ENCODE measurements at places on chromosomes 13 and 19. TPM values are rescaled to one million over a fixed set of nuclear protein-coding genes. Genes with fewer than 3 reads are reported as not detected.
A peak's percentile ranks its signal among the peaks of the same experiment; 100 is the strongest.

The CHMP2A gene
- total RNA-seq, result 60.8 TPM

The ZNF541 gene
- 0.18 TPM for total RNA-seq

The ENOX1 gene
- total RNA-seq, result 12.2 TPM

The IZUMO1 gene
- total RNA-seq, result 0.04 TPM

The ZNF723 gene
- total RNA-seq, result not detected

The SIGLECL1 gene
- not detected for total RNA-seq

The FFAR3 gene
- 0.22 TPM for total RNA-seq

DNA sequence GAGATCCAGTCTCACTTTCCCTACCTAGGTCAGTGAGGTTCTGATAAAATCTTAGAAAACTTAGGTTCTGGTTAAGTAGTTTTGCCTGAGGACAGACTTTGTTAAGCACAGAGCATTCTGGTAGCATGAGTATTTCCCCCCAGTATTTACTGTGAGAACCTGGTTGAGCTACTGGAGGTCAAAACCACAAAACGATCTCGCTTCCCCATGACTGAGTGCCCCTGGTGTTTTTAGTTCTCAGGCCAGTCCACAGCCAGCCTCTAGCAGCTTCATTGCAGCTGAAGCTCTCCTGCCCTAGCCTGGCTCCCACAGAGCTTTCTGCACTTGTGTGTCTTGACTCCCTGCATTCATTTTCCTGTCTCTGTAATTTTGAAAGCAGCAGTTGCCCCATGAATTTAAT lies 1138.2 kb downstream of the UQCRFS1 start:
- H3K27ac ChIP-seq, result no peak overlapping the region
- H3K4me1 ChIP-seq, result no peaks in the 10 kb centered on the region
- no peaks in the 10 kb centered on the region for H3K36me3 ChIP-seq

DNA sequence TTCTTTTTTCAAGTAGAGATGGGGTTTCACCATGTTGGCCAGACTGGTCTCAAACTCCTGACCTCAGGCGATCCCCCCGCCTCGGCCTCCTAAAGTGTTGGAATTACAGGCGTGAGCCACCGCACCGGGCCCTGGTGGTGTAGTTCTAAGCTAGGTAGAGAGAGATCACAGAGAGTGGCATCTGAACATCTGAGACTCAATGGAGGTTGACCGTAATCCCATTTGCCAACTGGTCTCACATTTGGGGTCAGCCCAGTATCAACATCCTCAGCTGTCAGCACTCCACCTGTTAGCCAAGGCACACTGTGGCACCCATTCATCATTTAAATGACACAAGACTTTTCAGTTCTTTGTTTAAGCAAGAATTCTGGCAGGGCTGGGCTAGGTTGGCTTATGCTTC lies 8.1 kb downstream of the SELENOW start:
- peak overlapping the region; percentile 77 for H3K27ac ChIP-seq
- H3K4me3 ChIP-seq, result no peak overlapping the region
- peak; percentile 80 for DNase-seq

GRCh38 chr13:51925865-51926527 lies 64.2 kb downstream of the CCDC70 start:
- H3K36me3 ChIP-seq, result peaks cover 8% of the 10 kb centered on the region
- no peaks in the 10 kb centered on the region for H3K27me3 ChIP-seq
- H3K4me3 ChIP-seq, result no peak overlapping the region
- peaks cover 3% of the 10 kb centered on the region for H3K4me1 ChIP-seq
- no peak overlapping the region for H3K27ac ChIP-seq

GRCh38 chr13:95444006-95444730 lies 108.4 kb upstream of the CLDN10 start:
- peak; percentile 14 for DNase-seq
- no peak overlapping the region for H3K4me3 ChIP-seq
- H3K27me3 ChIP-seq, result peaks cover 2% of the 10 kb centered on the region
- no peaks in the 10 kb centered on the region for H3K36me3 ChIP-seq

- no peak overlapping the region for H3K4me3 ChIP-seq
- H3K27ac ChIP-seq, result peak overlapping the region; percentile 86
- no peaks in the 10 kb centered on the region for H3K36me3 ChIP-seq
- peak; percentile 89 for DNase-seq
- peaks cover 45% of the 10 kb centered on the region for H3K4me1 ChIP-seq
- no peaks in the 10 kb centered on the region for H3K27me3 ChIP-seq
Measured at GRCh38 chr19:35436477-35437405, 11.3 kb upstream of the FFAR2 start.

DNA sequence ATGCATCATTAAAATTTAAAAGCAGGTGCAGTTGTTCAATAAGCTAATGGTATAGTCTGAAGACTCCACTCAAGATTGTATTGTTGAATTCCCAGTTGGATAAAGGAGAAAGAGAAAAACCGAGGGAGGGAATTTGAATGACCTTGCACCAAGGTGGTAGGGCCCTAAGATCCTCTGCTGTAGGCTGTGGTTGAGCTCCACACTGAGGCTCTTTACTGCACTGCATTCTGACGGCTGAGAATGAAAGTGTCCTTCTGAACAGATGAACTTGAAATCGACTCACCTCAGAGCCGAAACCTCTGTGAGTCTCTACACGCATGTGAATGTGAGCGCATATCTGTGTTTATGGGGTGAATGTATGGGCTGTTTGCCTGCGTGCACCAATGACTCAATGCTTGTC lies 388.9 kb upstream of the DACH1 start:
- DNase-seq, result peak; percentile 22
- H3K27ac ChIP-seq, result no peak overlapping the region
- H3K4me1 ChIP-seq, result no peaks in the 10 kb centered on the region
- H3K4me3 ChIP-seq, result no peak overlapping the region

DNA sequence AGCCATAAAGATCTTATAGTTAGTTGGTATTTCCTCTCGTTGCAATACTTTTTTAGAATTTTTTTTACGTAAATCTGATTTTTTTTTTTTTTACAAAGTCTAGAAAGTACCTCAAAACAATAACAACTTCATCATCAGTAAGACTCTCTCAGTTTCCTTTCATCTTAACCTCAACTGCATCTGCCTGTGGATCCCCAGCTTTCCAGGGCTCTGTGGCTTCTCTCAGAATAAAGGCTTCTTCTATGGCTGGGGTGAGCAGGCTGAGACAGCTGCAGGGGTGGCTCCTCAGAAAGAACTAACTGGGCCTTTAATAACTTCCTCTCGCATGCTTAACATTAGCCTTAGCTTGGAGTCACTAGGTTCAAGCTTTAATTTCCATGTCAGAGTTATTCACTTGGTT lies 4.2 kb downstream of the ZNF506 start:
- peaks cover 10% of the 10 kb centered on the region for H3K36me3 ChIP-seq
- H3K4me1 ChIP-seq, result peaks cover 9% of the 10 kb centered on the region
- DNase-seq, result peak; percentile 5

- DNase-seq, result peak; percentile 35
- peaks cover 8% of the 10 kb centered on the region for H3K4me1 ChIP-seq
- H3K27ac ChIP-seq, result no peak overlapping the region
Measured at GRCh38 chr13:39877134-39877533, 221.7 kb downstream of the COG6 start.

DNA sequence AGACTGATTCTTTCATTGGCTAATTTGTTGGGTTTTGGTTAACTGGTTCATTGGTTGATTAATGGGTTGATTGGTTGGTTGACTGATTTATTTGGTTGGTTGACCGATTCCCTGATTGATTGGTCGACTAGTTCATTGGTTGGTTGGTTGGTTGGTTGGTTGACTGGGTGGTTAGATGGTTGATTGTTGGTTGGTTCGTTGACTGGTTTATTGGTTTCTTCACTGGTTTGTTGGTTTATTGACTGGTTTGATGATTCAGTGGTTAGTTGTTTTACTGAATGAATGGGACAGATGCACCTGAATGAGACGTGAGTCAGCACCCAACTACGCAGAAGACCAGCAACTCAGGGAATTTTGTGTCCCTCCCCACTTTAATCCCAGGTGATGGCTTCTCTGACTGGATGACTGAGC lies 2.7 kb upstream of the NUP62 start:
- no peak overlapping the region for H3K4me3 ChIP-seq
- peaks cover 20% of the 10 kb centered on the region for H3K4me1 ChIP-seq
- no peak overlapping the region for H3K27ac ChIP-seq
- peaks cover 27% of the 10 kb centered on the region for H3K36me3 ChIP-seq
- no peak for DNase-seq

DNA sequence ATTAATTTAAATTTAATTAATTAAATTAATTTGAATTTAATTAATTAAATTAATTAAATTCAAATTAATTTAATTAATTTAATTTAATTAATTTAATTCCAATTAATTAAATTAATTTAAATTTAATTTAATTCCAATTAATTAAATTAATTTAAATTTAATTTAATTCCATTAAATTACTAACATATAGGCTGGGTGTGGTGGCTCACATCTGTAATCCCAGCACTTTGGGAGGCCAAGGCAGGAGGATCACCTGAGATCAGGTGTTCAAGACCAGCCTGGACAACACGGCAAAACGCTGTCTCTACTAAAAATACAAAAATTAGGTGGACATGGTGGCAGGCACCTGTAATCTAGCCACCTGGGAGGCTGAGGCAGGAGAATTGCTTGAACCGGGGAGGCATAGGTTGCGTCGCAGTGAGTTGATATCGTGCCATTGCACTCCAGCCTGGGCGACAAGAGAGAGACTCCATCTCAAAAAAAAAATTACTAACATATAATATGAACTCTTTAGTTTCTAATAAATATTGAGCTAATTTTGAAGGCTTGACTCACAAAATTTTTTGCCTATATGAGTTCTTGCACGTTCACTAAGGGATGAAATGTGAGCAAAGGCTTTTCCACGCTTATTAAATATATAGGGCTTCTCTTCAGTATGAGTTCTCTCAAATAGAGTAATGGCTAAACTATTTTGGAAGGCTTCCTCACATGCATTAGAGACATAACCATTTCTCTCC lies 9.0 kb upstream of the USP29 start:
- no peaks in the 10 kb centered on the region for H3K4me1 ChIP-seq
- no peaks in the 10 kb centered on the region for H3K36me3 ChIP-seq
- H3K27ac ChIP-seq, result no peak overlapping the region

DNA sequence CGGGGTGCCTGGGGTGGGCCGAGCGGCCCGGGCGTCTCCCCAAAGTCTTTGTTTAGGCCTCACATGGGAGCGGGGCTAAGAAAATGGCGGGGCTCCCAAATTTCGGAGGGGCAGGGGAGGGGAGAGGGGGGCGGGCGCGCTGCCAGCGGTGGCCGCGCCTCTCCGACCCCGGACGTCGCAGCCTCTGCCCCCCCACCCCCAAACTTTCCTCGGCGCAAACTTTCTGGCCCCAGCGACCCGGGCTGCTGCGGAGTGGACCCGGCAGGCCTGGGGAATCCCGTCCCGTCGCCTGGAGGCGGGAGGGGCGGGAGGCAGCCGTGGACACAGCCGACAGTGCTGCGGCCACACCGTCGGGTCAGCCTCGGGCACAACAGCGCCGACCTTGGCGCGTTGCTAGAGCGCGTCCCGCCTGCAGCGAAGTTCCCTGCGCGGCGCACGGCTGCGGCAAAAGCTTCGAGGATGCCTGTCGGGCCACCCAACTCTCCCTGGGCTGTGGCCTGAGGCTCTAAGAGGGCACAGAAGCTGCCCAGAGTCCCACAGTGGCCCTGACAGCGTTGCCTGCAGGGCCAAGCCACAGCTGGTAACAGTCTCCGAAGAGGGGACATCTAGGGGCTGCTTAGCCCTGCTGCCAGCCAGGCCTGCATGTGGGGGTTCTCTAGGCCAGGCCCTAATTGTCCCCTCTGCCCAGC lies 1.3 kb downstream of the NFIX start:
- H3K4me1 ChIP-seq, result peaks cover 52% of the 10 kb centered on the region
- peak; percentile 64 for DNase-seq
- peaks cover 4% of the 10 kb centered on the region for H3K27me3 ChIP-seq
- peak overlapping the region; percentile 83 for H3K27ac ChIP-seq
- H3K36me3 ChIP-seq, result peaks cover 24% of the 10 kb centered on the region

- no peaks in the 10 kb centered on the region for H3K4me1 ChIP-seq
- H3K27me3 ChIP-seq, result no peaks in the 10 kb centered on the region
- H3K4me3 ChIP-seq, result no peak overlapping the region
- no peak overlapping the region for H3K27ac ChIP-seq
- DNase-seq, result no peak
Measured at GRCh38 chr13:42976066-42976465, 16.0 kb downstream of the EPSTI1 start.

DNA sequence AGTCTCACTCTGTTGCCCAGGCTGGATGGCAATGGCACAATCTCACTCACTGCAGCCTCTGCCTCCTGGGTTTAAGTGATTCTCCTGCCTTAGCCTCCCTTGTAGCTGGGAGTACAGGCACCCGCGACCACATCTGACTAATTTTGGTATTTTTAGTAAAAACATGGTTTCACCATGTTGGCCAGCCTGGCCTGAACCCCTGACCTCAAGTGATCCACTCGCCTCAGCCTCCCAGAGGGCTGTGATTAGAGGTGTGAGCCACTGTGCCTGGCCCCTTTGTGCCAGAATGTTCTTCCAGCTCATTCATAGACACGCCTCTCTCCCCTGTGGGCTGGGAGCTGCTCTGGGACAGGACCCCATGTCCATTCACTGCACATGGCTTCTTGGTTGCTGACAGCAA lies 9.1 kb downstream of the MYDGF start:
- DNase-seq, result no peak
- no peaks in the 10 kb centered on the region for H3K4me1 ChIP-seq
- H3K27ac ChIP-seq, result no peak overlapping the region

- H3K4me1 ChIP-seq, result no peaks in the 10 kb centered on the region
- DNase-seq, result no peak
- no peak overlapping the region for H3K4me3 ChIP-seq
- no peak overlapping the region for H3K27ac ChIP-seq
- H3K27me3 ChIP-seq, result no peaks in the 10 kb centered on the region
- H3K36me3 ChIP-seq, result no peaks in the 10 kb centered on the region
Measured at GRCh38 chr13:73832128-73832588, 302.0 kb downstream of the KLF12 start.

DNA sequence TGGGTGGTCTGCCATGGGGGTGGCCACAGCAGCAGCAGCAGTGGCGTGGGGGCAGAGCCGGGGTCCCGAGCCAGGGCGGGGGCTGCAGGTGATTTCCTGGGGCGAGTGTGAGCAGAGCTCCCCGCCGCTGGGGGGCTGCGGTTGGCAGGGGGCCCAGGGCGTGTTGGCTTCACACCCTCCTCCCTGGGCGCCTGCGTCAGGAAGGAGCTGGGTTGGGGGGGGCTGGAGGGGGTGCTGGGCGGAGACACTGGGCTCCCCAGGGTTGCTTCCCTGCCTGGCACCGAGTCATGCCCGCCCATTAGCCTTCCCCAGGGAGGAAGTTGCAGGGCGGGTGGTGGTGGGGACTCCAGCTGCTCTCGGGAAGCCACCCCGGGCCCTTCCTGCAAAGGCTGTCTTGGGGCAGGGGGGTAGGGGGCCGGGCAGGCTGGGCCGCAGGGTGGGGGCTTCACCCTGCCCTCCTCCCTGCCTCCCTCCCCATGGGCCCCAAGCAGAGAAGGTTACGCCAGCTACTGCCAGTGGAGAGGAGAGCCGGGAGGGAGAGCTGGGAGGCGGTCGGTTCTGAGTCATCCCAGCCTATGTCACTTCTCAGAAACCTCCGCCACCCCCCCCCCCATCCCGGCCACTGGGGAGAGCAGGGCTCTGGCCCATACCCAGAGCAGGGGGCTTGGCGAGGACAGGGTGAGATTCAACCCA lies 4.6 kb downstream of the MIDN start:
- peak; percentile 86 for DNase-seq
- H3K4me1 ChIP-seq, result peaks cover 59% of the 10 kb centered on the region
- H3K27ac ChIP-seq, result peak overlapping the region; percentile 92
- peak overlapping the region; percentile 66 for H3K4me3 ChIP-seq
- H3K36me3 ChIP-seq, result peaks cover 51% of the 10 kb centered on the region
